Left ventricle myocardium superior (tissue), 1 donor: ENCODE measurements at places on chromosomes 7 and 10. TPM values are rescaled to one million over a fixed set of nuclear protein-coding genes. Genes with fewer than 3 reads are reported as not detected.

Gene SMKR1
- total RNA-seq: not detected

- DNase-seq: peak; percentile 26
Measured at GRCh38 chr7:2012044-2012900, 220.5 kb downstream of the MAD1L1 start.

- DNase-seq: peak; percentile 50
Measured at GRCh38 chr10:73625004-73625883, 16.0 kb downstream of the MYOZ1 start.

DNA sequence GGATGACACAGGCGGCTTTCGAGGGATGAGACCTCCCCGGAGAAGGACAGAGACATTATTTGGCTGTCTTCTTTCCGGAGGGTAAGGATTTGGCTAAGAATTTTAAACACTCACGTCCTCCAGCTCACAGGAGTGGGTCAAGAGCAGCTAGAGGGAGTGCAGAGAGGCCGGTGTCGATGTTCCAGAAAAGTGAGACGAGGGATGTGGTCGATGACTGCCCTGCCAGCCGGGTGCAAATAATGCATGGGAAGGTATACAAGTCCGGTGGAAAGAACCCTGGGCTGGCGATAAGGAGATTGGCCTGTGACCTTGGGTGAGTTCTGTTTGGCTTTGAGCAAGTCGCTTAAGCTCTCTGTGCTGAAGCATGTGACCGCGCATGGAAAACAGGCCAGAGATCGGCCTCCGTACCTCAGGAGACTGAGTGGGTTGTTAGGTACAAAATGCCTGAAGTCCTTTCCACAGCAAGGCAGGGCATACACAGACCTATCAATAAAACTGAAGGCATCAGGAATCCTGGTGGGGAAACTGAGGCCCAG is 149.1 kb downstream of the UBE2H start:
- DNase-seq: no peak

Gene CLRN3
- not detected for total RNA-seq

DNA sequence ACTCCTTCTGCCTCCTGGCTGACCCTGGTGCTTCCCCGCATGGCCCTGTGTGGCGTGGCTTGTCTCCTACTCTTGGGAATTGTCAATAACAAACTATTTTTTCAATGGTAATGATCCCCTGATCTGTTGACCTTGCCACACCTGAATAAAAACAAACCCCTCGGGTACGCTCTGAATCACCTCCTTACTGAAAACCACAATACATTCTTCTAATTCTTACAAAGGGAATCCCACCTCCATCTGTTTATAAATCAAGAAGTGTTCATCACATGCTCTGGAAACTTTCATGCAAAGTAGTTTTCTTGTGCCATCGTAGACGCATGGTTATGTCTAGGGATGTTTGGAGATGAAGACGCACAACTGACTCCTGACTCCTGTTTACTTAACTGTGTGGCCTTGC is 245.8 kb downstream of the FRMD4A start:
- no peak for DNase-seq

- peak; percentile 42 for DNase-seq
Measured at GRCh38 chr7:74028321-74028838, 407 bp downstream of the ELN start.

Gene CNPY1
- not detected for total RNA-seq

GRCh38 chr7:104272767-104273384 is 55.5 kb upstream of the LHFPL3 start:
- no peak for DNase-seq

GRCh38 chr10:110535958-110536891 is 31.3 kb upstream of the SMC3 start:
- peak; percentile 36 for DNase-seq

- no peak for DNase-seq
Measured at GRCh38 chr7:110604206-110604605, 486.7 kb upstream of the LRRN3 start.

DNA sequence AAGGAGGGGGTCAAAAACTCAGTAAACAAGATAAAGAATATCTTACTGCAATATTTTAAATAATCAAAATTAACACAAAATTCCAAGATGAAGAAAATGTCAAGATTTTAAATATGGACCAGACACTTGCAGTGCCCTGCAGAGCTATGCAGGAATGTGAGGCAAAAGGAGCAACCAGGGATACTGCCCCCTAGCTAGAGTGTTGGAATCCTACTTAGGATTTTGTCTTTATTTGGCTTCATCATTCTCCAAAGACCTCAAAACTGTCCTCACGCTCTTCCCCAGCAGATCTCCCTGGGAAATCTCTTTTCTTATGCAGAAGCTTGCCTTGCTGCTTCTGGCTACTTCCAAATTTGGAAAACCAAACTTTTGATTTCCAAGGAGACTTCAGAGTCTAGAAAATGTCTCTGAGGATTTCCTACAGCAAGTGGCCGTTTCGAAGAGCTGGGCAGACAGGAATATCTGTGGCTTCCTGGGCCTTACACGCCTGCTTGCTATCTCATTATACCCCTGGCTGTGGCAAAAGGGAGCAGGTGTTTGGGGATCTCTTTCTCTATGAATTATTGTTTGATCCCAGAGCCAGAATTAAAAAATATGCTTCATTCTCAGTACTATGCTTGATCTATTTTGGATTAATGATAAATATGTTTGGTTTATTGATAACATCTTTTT is 232.2 kb upstream of the BMPER start:
- DNase-seq: no peak

DNA sequence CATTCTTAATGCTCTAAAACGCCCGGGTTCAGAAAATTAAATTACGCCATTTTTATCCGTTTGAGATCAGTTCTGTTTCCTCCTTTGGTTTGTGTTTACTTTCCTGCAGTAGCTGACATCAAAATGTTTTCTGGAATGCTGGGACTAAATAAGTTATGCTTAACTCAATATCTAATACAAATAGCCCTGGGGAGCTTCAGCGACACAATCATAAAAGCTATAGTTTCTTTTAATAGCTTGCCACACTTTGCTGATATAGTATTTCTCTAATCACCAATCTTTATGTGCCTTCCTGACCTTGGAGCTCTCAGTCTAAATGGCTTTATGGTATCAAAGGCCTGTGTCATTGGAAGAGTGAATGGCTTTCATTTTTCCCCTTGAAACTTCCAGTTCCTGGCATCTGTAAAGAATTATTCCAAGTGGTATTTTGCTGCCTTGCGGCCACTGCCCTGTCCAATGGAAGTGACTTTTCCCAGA is 202.7 kb downstream of the HDAC9 start:
- no peak for DNase-seq

- DNase-seq: no peak
Measured at GRCh38 chr7:16646472-16647072, 591 bp downstream of the BZW2 start.

DNA sequence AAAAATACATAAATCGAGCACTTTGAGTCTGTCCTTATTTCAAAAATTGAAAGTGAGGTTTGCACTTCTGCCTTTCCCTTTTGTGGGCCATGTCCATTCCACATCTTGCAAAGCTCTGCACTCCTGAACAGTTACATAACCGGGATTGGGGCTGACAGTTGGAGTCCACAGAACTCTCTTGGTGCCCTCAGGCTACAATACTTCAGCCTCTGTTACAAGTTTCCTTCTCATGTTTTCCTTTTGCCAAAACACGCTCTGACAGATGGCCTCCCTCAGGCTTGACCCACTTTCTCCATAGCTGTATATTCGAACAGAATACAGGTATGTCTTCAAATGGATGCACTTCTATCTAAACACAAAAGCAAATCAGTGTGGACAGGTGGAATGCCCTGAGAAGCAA is 335.9 kb downstream of the WDR37 start:
- DNase-seq: no peak

GRCh38 chr10:77164616-77165311 is 472.8 kb downstream of the KCNMA1 start:
- DNase-seq: no peak

GRCh38 chr7:70259502-70259901 is 661.2 kb downstream of the AUTS2 start:
- peak; percentile 27 for DNase-seq

DNA sequence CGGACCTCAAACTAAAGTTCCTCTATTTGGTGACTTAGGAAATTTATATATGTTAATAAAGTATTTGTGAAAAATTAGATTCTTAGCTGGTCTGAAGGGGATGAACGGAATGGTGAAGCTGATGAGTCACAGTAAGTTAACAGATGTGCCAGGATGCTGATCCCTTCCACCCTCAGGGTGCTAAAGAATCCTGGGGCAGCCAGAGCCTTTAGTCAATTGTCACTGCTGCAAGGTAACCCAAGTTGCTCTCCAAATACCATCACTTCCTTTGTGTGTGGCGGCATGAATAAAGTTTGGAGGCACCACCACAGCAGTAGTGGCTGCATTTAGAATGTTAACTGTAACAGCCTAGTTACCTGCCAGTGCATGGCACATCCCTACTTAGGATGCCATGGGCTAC is 222.6 kb upstream of the PPP1R3A start:
- no peak for DNase-seq

Gene GPR15LG
- total RNA-seq: not detected

- DNase-seq: no peak
Measured at GRCh38 chr10:52706332-52707070, 66.1 kb downstream of the MBL2 start.

GRCh38 chr7:13872709-13873108 is 116.8 kb downstream of the ETV1 start:
- DNase-seq: no peak

- DNase-seq: no peak
Measured at GRCh38 chr7:65441010-65441409, 67.4 kb downstream of the ZNF92 start.

DNA sequence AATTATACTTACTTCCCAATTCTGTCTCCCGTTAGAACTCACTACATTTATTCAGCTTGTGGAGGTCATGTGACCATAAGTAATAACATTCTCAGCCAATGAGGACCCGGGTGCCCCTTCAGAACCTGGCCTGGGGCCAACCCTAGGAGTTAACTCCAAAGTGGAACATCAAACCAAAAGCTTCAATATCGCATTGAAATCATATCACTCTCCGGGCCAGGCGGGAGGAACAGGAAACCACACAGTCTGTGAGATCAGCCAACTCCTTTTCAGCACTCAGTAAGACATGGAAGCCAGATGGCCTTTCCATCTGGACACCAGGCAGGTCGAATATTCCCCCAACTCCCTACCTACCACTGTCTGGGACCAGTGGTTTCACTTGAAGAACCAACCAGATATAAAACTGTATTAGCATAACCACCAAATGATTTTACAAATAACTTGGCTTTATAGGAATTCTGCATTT is 5.5 kb downstream of the CREB3L2 start:
- DNase-seq: peak; percentile 75

DNA sequence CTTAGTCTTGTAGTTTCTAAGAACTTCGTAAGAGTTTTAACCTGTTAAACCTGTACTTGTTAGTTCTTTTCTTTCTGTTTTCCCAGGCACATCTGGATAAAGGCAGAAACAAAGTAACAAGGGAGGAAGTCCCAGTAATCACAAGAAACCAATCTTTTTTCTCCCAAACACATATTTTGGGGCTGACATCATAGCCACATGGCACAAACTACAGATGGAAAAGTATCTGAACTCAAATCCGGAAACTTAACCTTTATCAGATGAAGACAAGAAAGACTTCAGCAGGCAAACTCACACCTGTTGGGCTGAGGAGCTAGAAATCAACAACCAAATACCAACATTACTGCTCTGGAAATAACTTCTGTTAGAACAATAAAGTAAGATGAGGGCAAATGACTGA is 67.1 kb downstream of the CUBN start:
- DNase-seq: no peak

- DNase-seq: no peak
Measured at GRCh38 chr7:57375783-57376182, 74.2 kb upstream of the ZNF716 start.

- DNase-seq: no peak
Measured at GRCh38 chr7:108358553-108358952, 97.7 kb downstream of the NRCAM start.

DNA sequence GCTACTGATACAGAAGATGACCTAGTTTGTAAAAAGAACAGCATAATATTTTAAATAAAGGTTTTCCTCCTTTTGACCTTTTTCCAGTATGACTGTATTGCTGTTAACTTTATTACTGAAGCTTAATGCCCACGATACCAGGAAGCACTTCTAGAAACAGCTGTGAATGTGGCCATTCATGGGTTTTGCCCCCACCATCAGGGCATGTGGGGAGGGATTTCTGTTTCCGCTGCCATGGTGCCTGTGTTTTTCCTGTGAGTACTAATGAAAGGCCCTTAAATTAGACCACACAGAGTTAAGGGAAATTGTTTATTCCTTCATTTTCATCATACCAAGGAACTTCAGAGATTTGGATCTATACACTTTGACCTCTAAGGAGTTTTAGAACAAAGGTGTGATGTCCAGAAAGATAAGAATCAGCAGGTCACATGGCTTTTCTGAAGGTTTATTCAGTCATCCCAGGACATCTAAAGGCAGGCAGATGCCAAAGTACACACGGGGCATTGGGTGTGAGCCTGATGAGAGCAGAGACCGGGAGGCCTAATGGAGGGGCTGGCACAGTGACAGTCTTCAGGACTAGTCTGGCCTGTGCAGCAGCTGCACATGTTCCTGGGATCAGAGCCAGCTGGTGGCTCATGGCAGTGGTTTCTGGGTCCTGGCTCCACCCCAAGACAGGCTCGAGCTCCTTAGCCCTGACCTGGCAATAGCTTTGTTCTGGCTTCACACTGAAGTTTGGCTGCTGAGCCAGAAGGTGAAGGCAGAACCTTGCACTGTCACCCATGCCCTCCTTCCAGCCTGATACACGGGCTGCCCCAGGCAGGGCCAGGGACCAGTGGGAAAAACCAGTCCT is 190.9 kb downstream of the REEP3 start:
- DNase-seq: peak; percentile 94

- no peak for DNase-seq
Measured at GRCh38 chr7:84194484-84195271, at the start of gene SEMA3A. SEMA3A (minus strand) TSS chr7:84194789; CDS start chr7:84194586, 203 bp downstream.

GRCh38 chr10:98000346-98000745 is 30.1 kb downstream of the CRTAC1 start:
- DNase-seq: no peak

Gene ABI1
- 27.2 TPM for total RNA-seq

DNA sequence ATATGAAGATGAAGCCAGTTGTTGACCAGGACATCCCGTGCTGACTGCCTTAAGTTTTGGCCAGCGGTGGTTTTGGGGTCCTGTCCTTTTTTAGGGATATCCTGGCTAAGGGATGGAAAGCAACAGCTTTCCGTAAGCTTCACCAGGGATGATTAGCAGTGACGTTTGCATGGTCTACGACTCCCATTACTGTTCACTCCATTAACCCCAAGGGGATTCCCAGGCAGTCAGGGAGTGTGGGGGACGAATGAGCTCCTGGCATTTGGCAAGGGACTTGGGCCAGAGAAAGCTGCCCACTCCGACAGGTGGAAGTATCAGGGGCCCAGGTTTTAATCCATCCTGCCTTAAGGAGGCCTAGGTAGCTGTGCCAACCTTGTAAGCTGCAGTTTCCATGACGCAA is 66.8 kb downstream of the ITGB1 start:
- no peak for DNase-seq

DNA sequence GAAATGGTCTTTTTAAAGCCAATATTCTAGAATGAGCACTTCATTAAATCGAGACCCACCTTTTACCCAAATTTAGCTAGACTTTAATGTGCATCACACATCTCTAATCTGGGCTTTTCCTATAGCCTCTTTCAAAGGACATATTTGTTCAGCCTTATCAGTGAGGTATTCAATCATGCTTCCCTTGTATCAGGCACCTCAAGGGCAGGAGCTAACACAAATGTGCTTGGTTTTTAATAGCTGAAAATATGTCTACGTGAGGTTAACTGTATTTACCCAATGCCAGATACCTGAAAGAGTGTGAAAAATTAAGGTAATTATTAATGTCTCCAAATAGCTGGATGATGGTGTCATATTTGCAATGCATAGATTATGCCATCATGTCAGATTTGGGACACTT is 203.9 kb downstream of the SNX10 start:
- no peak for DNase-seq

Gene OR2A42
- not detected for total RNA-seq
